CD4-positive, alpha-beta T cell treated with Interleukin-15 for 1 hour (primary cell): ENCODE measurements at places on chromosomes 11 and 22.

GRCh38 chr22:46453006-46453828 is 84.2 kb downstream of the CELSR1 start:
- DNase-seq = no peak

GRCh38 chr22:22703203-22703570 is 58.8 kb downstream of the GGTLC2 start:
- no peak for DNase-seq

GRCh38 chr11:47495011-47495855 is 46.3 kb upstream of the RAPSN start:
- no peak for DNase-seq

GRCh38 chr11:112963368-112963955 is 2.2 kb downstream of the NCAM1 start:
- no peak for DNase-seq

DNA sequence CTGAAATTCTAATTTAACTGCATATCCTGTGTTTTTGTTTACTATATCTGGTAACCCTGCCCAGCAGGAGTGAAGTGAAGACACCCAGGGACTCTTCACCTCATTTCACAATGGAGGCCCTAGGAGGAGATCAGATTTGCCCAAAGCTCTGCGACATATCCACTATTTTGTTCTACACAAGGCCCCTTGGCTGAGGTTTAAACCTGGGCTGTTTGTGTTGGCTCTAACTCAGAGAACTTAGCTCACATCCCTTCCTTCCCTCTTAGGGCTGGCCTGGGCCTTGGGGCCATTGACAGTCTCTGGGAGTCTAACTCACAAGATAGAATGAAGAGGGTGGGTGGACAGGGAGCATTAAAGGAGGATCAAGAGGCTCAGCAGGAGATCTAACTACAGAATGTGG is 8.2 kb upstream of the PLA2G3 start:
- no peak for DNase-seq

DNA sequence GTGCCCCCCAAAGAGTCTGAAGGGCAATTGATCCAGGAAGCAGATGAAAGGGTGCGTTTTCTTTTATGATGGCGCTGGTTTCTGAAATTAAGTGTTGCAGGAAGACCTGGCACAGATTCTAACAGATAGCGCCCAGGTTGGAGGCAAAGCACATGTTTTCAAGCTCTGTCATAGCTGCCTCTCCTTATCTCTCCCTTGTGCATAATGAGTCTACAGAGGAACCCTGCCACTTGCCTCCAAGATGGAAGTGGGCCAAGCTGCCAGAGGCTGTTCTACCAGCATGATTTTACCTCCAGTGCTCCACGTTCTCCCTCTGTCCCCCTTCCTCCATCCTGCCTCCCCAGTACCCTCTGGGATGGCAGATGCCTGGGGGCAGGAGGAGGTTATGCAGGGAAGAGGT is 30.0 kb upstream of the TLCD5 start:
- DNase-seq = no peak

DNA sequence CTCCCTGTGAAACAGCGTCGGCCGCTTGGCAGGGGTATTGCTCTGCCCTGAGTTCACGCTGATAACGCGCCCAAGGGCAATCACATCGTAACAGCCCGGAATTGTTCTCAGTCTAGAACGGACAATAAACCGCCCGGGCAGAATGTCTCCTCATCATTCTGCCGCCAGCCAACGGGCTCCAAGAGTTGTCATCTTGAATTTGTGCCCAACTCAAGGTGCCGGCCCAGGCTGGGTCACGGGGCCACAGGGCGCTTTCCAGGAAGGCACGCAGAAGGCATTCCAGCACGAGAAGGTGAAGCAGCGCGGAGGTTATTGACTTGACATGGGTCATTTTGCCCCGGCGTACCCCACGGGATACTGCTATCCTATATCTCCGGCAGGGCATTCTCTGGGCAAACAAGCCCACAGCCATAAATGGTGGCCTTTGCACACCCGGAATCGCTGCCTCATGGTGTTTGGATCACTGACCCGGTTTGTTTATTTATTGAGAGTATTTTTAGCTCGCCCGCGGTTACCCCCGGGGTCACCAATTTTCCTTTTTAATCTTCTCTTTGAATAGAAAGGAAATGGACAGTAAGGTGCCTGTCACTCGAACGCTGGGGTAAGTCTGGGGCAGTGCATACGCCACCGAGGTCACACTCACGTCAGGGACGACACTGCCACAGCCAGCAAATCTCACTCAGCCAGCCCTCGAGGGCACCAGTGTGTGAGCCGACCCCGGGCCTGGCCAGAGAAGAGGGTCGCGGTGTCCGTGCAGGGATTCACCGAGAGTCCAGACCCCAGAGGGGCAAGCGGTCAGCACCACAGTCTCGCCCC is 72.4 kb upstream of the FGF3 start:
- DNase-seq = no peak

DNA sequence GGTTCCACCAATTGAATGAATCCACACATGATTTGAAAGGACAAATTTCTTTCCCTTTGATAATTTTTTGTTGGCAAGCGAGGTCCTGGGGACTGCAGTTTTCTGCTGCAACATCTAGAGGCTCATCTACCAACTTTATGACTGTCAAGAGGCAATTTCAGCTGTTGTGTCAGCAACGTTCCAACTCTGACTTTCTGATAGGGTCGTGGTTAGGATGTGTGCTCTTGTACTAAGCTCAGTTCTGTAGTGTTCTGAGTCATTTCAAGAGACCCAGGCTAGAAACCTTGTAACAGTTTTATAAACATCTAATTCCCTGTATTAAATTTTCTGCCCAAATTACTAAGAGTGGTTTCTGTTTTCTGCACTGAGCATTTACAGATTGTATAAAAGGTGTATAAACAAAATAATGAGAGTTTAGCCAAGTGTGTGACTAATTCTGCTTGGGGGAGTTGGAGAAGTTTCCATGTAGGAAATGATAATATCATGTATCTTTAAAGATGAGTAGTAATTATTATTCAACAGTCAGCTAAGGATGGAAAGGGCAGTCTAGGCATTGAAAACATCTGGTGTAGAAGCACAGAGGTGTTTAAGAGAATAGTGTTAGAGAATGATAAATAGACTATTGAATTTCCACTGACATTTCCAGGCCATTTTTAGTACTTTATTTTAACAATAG is 72.2 kb downstream of the RBMXL2 start:
- DNase-seq = no peak

DNA sequence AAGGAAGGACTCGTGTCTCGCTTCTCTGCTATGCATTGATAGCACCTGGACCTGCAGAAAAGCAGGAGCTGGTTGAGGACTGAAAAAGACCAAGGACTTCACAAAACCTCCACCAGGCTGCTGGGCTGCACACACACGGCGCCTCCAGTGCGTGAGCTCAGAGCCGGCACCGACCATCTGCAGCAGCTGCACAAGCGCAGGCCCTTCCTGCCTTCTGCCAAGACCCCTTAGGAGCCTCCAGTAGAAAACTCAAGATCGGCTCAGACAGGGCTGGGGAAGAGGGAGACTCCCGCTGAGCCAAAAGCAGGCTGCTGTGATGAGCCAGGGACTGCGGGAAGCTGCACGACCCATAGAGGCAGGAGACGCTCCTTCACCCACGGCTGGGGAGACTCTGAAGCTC is 70.9 kb downstream of the PHF21B start:
- DNase-seq = no peak

- DNase-seq = peak; percentile 86
Observed at GRCh38 chr22:46754110-46754799, 8.2 kb upstream of the TBC1D22A start.

DNA sequence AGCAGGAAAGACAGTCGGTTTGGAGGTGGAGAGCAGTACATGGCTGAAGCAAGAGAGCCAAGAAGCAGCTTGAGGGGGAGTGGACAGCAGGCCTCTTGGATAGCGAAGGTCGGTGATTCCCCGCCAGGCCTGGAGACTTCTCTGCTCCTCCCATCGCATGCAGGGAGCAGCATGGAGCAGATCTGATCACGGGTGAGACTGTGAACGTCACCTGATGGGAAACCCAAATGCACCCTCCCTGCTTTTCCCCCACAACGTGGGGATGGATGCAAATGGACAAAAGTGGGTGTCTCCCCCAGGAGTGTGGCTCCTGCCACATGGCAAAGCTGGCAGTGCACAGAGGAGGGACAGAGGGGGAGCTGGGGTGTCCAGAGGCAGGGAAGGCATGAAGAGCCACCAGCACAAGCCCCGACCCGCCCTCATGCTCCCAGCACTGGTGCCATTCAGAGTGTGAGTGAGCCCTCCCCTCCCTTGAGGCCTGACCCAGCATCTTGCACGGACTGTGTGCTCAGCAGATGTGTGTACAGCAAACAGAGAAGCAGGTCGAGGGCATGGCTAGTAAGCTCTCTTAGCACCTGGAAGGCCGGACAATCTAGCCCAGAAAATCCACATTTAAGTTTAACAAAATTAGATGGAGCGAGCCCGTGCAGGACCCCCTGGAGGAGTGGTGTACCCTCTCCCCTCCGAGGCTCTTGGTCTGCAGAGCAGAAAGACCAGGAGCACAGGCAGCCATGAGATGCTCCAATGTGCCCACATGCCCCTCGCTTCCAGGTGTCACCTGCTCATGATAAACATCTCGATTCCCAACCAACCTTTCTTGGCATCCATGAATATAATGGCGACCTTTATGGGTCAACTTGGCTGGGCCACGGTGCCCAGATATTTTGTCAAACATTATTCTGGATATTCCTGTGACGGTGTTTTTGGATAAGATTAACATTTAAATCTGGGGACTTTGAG is 661.7 kb downstream of the TBC1D22A start:
- DNase-seq = no peak

DNA sequence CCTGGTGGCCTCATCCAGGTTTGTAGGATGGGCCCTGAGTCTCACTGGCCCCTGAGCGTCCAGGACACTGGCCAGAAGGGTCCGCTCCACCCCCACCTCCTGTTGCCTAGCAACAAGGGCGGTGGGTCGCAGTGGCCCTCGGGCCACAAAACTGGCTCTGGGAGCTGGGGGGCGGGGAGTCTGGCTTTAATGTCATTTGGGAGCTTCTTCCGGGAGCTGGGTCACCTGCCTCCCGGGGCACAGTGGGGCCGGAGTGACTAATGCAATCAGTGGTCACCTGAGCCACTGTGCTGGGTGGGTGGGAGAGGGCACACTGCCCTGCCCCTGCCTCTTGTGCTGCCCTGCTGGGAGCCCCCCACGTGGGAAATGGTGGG is 2.6 kb downstream of the TH start:
- no peak for DNase-seq

DNA sequence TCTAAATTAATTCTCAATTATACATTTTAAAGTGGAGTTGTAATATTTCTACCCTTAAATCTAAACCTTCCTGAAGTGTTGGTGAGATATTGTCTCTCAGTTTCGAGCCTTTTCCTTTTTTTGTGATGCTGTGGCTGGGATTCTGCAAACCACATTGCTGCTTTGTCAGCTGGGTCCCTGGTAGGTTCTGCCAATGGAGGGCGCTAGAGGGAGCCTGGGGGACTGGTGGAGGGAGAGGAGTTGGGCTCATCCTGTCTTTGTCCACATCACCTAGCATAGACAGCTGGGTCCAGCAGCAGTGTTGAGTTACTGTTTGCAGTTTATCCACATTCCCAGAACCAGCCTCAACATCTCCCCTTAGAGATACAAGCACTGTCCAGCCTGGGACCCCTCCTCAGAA is 41.0 kb downstream of the TRAF6 start:
- DNase-seq = no peak

DNA sequence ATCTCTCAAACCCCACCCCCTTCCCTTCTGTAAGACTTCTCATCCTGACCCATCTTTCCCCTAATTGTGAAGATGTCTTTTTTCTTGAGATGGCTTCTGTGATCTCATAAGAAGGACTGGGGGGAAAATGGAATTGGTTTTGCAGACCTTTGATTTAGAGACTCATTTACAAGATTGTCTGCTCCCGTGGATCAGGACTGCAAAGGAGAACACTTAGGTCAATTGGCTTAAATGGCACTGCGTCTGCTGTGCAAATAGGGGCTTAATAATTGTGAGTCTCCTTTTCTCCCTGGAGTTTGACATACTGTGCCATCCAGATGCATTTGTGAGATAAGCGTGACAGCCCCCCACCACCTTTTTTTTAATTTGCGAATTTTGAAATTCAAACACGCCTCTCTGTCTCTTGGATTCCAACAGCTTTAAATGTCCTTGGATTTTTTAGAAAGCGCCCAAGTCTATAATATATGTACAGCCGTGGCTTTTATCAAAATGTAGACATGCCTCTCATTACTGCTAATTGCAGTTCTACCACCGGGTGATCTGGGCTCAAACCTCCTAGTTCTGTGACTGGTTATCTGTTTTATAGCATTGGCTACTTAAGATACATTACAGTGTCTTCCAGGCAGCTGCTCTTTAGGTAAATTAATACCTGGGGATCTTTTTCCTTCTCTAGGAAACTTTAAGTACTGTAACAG is 150.0 kb downstream of the DBX1 start:
- DNase-seq = no peak

- peak; percentile 60 for DNase-seq
Observed at GRCh38 chr11:119306373-119306890, 10.5 kb downstream of the MCAM start.

- DNase-seq = no peak
Observed at GRCh38 chr11:123469089-123469488, 39.0 kb downstream of the GRAMD1B start.

DNA sequence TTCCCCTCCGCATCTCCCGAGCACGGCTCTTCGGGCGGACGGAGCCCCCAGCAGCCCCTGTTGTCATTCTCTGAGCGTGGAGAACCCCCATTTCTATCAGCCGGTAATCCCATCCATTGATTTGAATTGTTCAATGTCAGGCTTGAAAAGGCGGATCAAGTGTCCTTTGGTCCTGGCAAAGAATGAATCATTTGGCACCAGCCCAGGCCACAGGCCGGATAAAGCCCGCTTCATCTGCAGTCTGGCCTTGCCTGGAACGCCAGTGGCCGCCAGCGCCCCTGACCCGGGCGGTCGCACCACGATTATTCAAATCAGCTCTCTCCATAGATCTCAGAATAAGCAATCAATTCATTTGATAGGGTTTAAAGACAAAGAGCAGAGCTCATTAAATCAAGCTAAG is 188.9 kb downstream of the BRD1 start:
- no peak for DNase-seq

- DNase-seq = no peak
Observed at GRCh38 chr11:105700271-105700670, 90.4 kb downstream of the GRIA4 start.

GRCh38 chr11:92838759-92839310 is 130.6 kb upstream of the MTNR1B start:
- DNase-seq = no peak

GRCh38 chr11:111836721-111837120 is 34.7 kb downstream of the ALG9 start:
- no peak for DNase-seq

GRCh38 chr11:117187799-117188481 is 9.4 kb downstream of the SIDT2 start:
- no peak for DNase-seq
